ENCODE measurements at places on chromosomes 3 and 15.

- DNase-seq = peak; percentile 58
Observed at GRCh38 chr15:74322558-74323180, 44.8 kb downstream of the CYP11A1 start.

DNA sequence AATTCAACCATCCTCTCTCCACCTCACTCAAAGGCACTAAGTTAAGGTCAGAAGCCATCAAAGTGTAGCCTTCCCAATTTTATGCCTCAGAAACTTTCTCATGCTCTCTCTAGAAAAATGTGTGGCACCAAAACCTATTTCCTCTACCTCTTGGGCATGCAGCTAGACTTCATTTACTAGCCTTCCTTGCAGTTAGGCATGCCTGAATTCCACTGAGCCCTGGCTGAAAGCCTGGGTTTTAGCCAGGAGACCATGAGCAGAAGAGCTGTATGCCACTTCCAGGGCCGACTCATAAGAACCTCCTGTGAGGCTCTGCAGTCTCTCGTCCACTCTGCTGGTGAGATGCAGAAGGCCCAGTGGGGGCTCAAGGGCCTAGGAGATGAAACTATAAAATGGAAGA is 145.0 kb downstream of the MYLK start:
- no peak for DNase-seq

- peak; percentile 73 for DNase-seq
Observed at GRCh38 chr15:62389885-62390790, 225.1 kb upstream of the C2CD4B start.

DNA sequence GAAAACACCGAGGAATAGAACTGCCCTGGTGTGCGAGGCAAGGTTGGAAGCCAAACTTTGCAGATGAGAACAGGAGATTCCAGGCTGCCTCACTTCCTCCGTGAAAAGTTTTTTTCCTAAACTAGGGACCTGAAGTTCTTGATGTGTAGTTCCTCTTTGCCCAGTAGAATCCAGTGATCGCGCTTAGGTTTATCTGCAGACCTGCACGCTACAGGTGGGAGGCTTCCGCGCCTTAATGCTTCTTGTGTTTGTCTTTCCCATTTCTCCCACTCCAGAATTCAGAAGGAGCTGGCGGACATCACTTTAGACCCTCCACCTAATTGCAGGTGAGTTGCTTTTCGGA is 5.4 kb downstream of the UBE2E1 start:
- DNase-seq = no peak

GRCh38 chr3:55540579-55540978 is 53.5 kb upstream of the WNT5A start:
- no peak for DNase-seq
